ENCODE measurements at places on chromosomes 3 and 15. TPM values are rescaled to one million over a fixed set of nuclear protein-coding genes. Genes with fewer than 3 reads are reported as not detected.

The CMTM6 gene
- 74.1 TPM for total RNA-seq

DNA sequence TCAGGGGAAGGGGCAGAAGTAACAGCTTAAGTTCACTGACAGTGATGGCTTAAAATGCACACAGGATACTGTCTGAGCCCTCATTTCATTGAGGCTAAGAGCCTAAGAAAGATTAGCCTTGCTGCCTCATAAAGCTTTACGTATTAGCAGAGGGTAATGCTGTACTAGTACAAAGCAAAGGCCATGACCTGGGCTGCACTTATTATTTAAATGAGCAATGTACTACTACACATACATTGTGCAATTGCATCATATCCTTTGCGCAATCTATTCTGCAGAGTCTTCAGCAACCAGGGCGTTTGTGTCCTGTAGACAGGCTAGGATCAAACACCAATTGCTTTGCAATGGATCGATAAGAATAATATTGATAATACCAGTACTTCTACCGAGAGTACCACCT lies 221.8 kb downstream of the TPRG1 start:
- H3K36me3 ChIP-seq: no peaks in the 10 kb centered on the region
- no peaks in the 10 kb centered on the region for H3K27me3 ChIP-seq
- DNase-seq: no peak
- no peak overlapping the region for H3K27ac ChIP-seq
- H3K4me3 ChIP-seq: no peak overlapping the region
- no peaks in the 10 kb centered on the region for H3K4me1 ChIP-seq

- H3K36me3 ChIP-seq: no peaks in the 10 kb centered on the region
- H3K4me1 ChIP-seq: peaks cover 5% of the 10 kb centered on the region
- no peaks in the 10 kb centered on the region for H3K27me3 ChIP-seq
- no peak overlapping the region for H3K4me3 ChIP-seq
These were observed 29.2 kb upstream of the ANXA2 start for GRCh38 chr15:60426870-60427508.

- peaks cover 3% of the 10 kb centered on the region for H3K4me1 ChIP-seq
- H3K27me3 ChIP-seq: peaks cover 7% of the 10 kb centered on the region
- no peaks in the 10 kb centered on the region for H3K36me3 ChIP-seq
- no peak overlapping the region for H3K27ac ChIP-seq
These were observed 230.4 kb downstream of the ABHD5 start for GRCh38 chr3:43921056-43921648.

DNA sequence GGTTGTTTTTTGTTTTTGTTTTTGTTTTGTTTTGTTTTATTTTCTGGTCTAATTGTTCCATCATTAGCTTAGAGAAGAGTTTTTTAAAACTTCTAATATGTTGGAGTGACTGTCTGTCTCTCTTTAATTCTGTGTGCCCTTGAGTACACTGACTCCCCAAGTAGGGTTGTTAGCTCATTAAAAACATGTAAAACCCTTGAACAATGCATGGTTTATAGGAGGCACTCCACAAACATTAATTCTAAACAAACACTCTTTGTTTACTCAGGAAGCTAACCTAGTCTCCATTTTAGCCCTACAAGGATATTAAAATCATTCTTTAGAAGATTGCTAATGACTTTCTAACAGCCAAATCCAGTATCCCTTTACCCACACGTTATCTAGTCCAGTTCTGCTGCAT lies 100.5 kb downstream of the CGGBP1 start:
- H3K27me3 ChIP-seq: no peaks in the 10 kb centered on the region
- H3K36me3 ChIP-seq: no peaks in the 10 kb centered on the region
- no peak for DNase-seq
- H3K4me3 ChIP-seq: no peak overlapping the region
- no peak overlapping the region for H3K27ac ChIP-seq

DNA sequence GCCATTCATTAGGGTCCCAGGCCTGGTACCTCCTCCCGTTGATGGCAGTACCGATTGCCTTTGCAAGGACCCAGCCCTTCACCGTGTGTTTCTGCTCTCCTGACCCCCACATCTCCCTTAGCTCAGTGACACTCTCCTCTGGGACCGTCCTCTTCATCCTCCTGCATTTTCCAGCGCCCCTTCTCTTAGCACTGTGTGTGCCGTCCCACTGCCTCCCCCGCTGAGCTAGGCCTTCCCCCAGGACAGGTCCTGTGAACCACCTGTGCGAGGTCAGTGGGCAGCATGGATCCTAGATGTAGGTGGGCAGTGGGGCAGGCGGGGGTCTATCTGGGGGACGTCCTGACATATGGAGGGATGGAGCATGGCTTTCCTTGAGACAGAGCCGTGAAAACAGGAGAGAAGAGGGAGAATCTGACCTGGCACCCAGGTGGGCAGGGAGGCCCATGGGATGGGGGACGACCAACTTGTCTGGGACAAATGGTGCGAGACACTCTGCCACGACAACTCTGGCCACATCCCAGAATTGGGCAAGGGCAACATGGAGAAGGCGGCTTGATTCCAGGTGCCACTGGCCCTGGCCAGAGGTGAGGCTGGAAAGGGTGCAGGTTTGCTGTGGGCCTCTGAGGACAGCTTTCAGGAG lies 87.7 kb upstream of the ALDH1L1 start:
- peaks cover 14% of the 10 kb centered on the region for H3K4me1 ChIP-seq
- no peaks in the 10 kb centered on the region for H3K27me3 ChIP-seq
- DNase-seq: no peak
- no peaks in the 10 kb centered on the region for H3K36me3 ChIP-seq
- peak overlapping the region; percentile 29 for H3K4me3 ChIP-seq
- peak overlapping the region; percentile 78 for H3K27ac ChIP-seq

DNA sequence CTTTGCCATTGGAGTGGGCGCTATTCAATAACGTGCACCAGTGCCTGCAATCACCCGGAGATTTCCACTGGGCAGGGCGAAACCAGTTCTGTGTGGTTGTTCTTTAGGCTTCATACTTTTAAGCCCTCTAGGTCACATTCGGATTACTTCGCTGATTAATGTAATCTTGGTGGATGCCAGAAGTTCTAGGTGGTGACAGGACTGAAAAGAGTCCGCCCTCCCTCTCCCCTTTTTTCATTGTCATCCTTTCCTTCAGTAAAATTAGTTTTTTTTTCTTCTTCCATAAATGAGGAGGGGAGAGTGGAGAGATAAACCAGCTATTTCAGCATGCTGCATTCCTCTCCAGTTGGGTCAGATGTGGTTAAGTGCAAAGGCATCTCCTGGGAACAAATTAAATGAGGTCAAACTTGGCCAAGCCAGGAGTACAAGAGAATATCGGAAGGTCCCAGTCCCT lies 2.3 kb upstream of the SLC2A2 start:
- H3K27ac ChIP-seq: peak overlapping the region; percentile 82
- H3K4me3 ChIP-seq: peak overlapping the region; percentile 6
- H3K4me1 ChIP-seq: peaks cover 11% of the 10 kb centered on the region
- H3K36me3 ChIP-seq: no peaks in the 10 kb centered on the region
- no peaks in the 10 kb centered on the region for H3K27me3 ChIP-seq
- peak; percentile 97 for DNase-seq

DNA sequence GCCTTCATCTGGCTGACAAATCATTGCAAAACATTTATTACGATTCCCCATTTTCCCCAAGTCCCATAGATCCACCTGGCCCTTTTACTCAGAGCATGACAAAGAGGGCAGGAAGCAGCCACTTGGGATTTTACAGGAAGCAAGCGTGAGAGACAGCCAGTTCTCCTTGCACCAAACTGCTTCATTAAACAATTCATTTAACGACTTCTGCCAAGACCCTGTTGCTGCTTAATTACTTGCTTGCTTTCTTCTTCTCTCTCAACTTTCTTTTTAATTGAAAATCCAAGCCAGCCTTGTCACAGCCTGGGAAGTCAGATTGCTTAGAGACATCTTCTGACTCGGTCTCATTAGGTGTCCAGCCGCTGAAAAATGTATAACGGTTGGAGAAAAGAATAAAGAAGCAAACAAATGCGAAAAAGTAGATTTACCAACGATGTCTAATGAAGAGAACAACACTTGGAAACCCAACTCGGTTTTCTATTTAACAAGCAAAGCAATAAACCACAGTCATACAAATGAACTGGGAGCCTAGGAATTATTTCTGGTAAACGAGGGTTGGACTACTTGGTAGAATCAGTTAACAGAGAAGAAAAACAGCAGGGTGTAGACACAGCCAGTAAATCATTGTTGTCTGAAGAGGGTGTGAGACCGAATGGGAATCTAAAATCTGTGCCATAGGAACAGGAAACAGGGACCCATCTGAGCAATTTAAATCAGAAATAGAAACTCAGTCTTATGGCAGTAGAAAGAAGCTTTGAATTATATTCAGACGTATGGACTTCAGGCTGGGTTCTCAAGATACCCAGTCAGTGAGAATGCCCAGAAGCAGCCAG lies 298.3 kb downstream of the LRRC3B start:
- H3K27ac ChIP-seq: no peak overlapping the region
- no peaks in the 10 kb centered on the region for H3K27me3 ChIP-seq
- no peak for DNase-seq
- no peaks in the 10 kb centered on the region for H3K4me1 ChIP-seq

The CADM2 gene
- total RNA-seq: under 0.01 TPM

DNA sequence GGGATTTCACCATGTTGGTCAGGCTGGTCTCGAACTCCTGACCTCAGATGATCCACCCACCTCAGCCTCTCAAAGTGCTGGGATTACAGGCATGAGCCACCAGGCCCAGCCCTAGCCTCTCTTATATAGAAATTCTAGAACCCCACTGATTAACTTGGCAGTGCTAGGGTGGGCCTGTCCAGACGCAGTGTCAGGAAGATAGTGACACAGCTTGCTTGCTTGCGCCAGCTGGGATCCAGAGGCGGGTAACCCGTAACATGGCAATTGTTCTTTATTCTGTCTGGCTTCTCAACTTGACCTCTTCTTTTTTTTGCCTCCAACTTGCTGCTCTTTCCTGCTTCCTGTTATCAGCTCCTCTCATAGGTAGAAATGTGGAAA lies 16.2 kb downstream of the CEP19 start:
- no peak overlapping the region for H3K4me3 ChIP-seq
- no peak overlapping the region for H3K27ac ChIP-seq
- H3K4me1 ChIP-seq: no peaks in the 10 kb centered on the region
- no peaks in the 10 kb centered on the region for H3K36me3 ChIP-seq
- no peak for DNase-seq

The PLIN1 gene
- total RNA-seq: 0.51 TPM

The ARPP21 gene
- total RNA-seq: not detected

The BFSP2 gene
- total RNA-seq: not detected

The ADAMTS9 gene
- total RNA-seq: 1.8 TPM

GRCh38 chr3:113532698-113533533 lies 561 bp downstream of the SIDT1 start:
- DNase-seq: no peak
- H3K27me3 ChIP-seq: peaks cover 46% of the 10 kb centered on the region
- H3K4me3 ChIP-seq: peak overlapping the region; percentile 29
- peaks cover 4% of the 10 kb centered on the region for H3K4me1 ChIP-seq

The KAT2B gene
- total RNA-seq: 7.7 TPM

GRCh38 chr3:63975723-63976122 lies 47.6 kb downstream of the PSMD6 start:
- peak overlapping the region; percentile 79 for H3K27ac ChIP-seq
- H3K4me1 ChIP-seq: peaks cover 32% of the 10 kb centered on the region
- no peaks in the 10 kb centered on the region for H3K27me3 ChIP-seq
- H3K36me3 ChIP-seq: peaks cover 5% of the 10 kb centered on the region

DNA sequence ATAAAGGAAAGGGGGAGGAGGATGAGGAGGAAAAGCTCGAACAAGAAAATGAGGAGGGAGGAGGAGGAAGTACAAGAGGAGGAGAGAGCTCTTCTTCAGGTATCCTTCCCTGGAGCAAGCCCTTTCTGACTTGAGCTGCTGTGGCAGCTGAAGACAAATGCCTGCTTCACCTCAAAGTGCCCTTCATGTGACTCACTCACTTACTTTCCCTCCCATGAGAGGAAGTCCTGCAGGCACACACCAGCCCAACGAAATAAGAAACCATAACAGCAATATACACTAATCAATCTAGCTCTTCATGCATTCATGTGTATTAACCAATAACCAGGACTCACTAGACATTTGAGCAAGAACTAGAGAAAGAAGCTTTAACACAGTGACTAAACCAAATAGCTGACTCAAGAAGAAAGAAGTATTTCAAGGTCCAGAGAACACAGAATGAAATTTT lies 251.9 kb downstream of the IGSF11 start:
- H3K27ac ChIP-seq: no peak overlapping the region
- H3K4me3 ChIP-seq: no peak overlapping the region
- no peaks in the 10 kb centered on the region for H3K36me3 ChIP-seq
- H3K4me1 ChIP-seq: no peaks in the 10 kb centered on the region
- H3K27me3 ChIP-seq: no peaks in the 10 kb centered on the region

Data from fibroblast of lung (primary cell).